ENCODE measurements at places on chromosomes 11 and 22. TPM values are rescaled to one million over a fixed set of nuclear protein-coding genes. Genes with fewer than 3 reads are reported as not detected.
A peak's percentile ranks its signal among the peaks of the same experiment; 100 is the strongest.

GRCh38 chr11:10564696-10565318, 3.7 kb downstream of the LYVE1 start:
- H3K27ac ChIP-seq = no peak overlapping the region
- no peaks in the 10 kb centered on the region for H3K4me1 ChIP-seq
- peaks cover 2% of the 10 kb centered on the region for H3K27me3 ChIP-seq
- H3K4me3 ChIP-seq = no peak overlapping the region

- peaks cover 7% of the 10 kb centered on the region for H3K27me3 ChIP-seq
- H3K4me3 ChIP-seq = no peak overlapping the region
- peaks cover 25% of the 10 kb centered on the region for H3K4me1 ChIP-seq
- peak; percentile 62 for DNase-seq
- H3K27ac ChIP-seq = no peak overlapping the region
Observed at GRCh38 chr11:66328031-66328301, 8.3 kb downstream of the RIN1 start.

DNA sequence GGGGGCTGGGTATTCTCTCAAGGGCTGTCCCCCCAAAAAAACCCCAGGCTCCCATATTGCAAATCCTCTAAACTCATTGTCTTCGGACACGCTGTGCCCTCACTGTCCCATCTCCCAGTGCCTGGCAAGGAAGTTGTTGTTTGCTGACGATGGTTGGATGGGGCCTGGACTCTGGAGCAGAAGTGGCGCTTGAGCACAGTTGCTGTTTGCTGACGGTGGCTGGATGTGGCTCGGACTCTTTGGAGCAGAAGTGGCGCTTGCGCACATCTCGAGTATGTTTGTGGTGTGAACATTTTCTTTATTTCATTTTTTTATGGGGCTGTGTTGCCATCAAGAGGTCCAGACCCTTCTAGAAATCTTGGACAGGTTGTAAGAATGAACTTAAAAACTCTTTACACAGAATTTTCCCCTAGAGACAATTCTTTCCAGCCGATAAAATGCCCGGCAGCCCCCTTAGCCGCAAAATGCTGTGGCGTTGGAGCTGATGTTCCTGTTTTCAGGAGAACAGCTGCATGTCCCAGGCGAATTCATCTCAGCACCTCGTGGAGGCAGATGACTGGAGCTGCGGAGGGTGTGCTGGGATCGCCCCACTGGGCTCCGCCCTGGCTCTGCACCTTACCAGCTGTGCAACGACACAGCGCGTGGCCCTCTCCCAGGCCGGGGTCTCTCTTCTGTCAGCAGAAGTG, 1167.4 kb downstream of the BRD1 start:
- H3K4me1 ChIP-seq = no peaks in the 10 kb centered on the region
- no peak for DNase-seq
- no peaks in the 10 kb centered on the region for H3K27me3 ChIP-seq

DNA sequence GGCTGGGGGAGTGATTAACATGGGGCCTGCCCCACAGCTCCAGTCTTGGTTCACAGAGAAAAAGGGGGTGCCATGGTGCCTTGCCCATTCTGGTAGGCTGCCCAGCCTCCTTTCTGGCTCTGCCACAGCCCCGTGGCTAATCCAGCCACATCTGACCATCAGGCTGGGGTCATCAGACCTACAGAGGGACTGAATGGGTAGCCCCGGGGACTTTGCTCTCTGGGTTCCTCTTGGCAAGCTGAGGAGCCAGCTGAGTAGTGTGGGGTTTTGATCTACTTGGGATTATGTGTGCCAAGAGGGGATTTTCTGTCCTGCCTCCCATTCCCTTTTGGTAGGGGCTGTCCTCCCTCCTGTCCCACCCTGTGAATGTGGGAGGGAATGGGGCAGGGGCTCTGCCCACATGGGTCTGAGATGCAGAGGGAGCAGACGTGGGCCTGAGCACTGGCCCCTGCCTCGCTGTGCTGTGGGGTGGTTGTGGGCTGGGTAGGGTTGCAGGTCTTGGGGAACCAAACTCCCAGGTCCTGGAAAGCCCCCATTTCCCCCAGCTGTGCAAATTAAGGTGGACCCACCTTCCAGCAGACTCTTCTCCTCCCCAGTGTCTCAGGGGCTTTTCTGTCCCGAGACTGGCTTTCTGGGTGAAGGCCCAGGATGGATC, 32.0 kb downstream of the CD82 start:
- H3K36me3 ChIP-seq = no peaks in the 10 kb centered on the region
- no peaks in the 10 kb centered on the region for H3K27me3 ChIP-seq
- peaks cover 21% of the 10 kb centered on the region for H3K4me1 ChIP-seq
- no peak for DNase-seq
- H3K27ac ChIP-seq = peak overlapping the region; percentile 48

DNA sequence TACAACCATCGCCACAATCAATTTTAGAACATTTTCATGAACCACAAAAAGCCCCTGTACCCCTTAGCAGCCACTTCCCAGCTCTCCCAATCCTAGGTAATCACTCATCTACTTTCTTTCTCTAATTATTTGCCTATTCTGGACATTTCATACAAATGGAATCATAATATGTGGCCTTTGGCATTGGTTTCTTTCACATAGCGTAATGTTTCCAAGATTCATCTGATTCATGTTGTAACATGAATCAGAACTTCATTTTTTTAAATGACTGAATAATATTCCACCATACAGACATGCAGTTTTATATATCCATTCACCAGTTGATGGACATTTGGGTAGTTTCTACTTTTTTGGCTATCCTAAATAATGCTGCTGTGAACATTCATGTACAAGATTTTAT, 56.2 kb upstream of the RCN1 start:
- peaks cover 38% of the 10 kb centered on the region for H3K27me3 ChIP-seq
- no peak for DNase-seq
- no peak overlapping the region for H3K27ac ChIP-seq
- peaks cover 23% of the 10 kb centered on the region for H3K4me1 ChIP-seq
- H3K36me3 ChIP-seq = no peaks in the 10 kb centered on the region

- H3K36me3 ChIP-seq = no peaks in the 10 kb centered on the region
- peak overlapping the region; percentile 68 for H3K4me3 ChIP-seq
- H3K27me3 ChIP-seq = no peaks in the 10 kb centered on the region
- peak overlapping the region; percentile 81 for H3K27ac ChIP-seq
- peak; percentile 87 for DNase-seq
Observed at GRCh38 chr11:62081378-62082291, 42.2 kb upstream of the INCENP start.

GRCh38 chr11:38791346-38791961, 2193.4 kb upstream of the RAG2 start:
- H3K27ac ChIP-seq = no peak overlapping the region
- no peaks in the 10 kb centered on the region for H3K36me3 ChIP-seq
- H3K4me1 ChIP-seq = no peaks in the 10 kb centered on the region

GRCh38 chr22:37229012-37229804, 14.9 kb downstream of the RAC2 start:
- DNase-seq = peak; percentile 79
- H3K27ac ChIP-seq = peak overlapping the region; percentile 100
- H3K36me3 ChIP-seq = peaks cover 20% of the 10 kb centered on the region

GRCh38 chr11:75668451-75669297, at the start of gene MAP6:
MAP6 (minus strand) TSS chr11:75669038; CDS start chr11:75668369, 669 bp downstream.
- H3K4me3 ChIP-seq = peak within 1 kb of the TSS; percentile 89
- no peak for DNase-seq
- H3K36me3 ChIP-seq = peaks cover 10% of the 10 kb centered on the region
- no peak within 1 kb of the TSS for H3K27ac ChIP-seq
- peaks cover 11% of the 10 kb centered on the region for H3K4me1 ChIP-seq
- peaks cover 48% of the 10 kb centered on the region for H3K27me3 ChIP-seq

GRCh38 chr11:134270250-134270714, 5.9 kb upstream of the GLB1L3 start:
- H3K4me3 ChIP-seq = peak overlapping the region; percentile 51
- no peaks in the 10 kb centered on the region for H3K36me3 ChIP-seq
- no peak overlapping the region for H3K27ac ChIP-seq

DNA sequence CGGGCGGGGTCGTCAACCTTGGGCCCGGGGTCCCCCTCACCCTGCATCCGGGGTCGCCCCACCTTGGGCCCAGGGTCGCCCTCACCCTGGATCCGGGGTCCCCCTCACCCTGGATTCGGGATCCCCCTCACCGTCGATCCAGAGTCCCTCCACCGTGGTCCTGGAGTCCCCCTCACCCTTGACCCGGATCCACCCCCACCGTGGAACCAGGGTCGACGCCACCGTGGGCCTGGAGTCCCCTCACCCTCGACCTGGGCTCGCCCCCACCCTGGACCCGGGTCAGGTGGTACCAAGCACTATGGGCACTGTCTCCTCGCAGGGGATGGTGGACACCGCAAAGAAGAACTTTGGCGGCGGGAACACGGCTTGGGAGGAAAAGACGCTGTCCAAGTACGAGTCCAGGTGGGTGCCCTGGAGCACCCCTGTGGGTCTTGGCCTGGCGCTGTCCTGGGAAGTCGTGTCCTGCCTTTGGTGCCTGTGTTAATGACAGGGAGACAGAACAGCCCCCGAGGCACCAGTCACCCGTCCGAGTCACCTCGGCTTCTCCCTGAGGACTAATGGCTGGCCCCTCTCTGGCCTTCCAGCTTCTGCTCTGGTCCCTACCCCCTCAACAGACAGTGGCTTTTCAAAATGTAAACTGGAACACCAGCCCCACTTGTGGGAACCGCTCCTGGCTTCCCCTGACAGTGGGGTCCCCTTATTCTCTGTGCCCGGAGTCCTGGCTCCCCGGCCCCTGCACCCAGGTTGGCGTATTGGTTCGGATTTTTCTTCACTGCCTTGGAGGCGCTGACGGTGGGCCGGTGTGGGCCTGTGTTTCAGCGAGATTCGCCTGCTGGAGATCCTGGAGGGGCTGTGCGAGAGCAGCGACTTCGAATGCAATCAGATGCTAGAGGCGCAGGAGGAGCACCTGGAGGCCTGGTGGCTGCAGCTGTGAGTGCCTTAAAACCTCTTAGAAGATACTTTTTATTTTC, 762 bp downstream of the CRELD2 start:
- H3K4me3 ChIP-seq = peak overlapping the region; percentile 79
- H3K27me3 ChIP-seq = no peaks in the 10 kb centered on the region
- peak overlapping the region; percentile 66 for H3K27ac ChIP-seq
- DNase-seq = no peak
- H3K4me1 ChIP-seq = peaks cover 11% of the 10 kb centered on the region

DNA sequence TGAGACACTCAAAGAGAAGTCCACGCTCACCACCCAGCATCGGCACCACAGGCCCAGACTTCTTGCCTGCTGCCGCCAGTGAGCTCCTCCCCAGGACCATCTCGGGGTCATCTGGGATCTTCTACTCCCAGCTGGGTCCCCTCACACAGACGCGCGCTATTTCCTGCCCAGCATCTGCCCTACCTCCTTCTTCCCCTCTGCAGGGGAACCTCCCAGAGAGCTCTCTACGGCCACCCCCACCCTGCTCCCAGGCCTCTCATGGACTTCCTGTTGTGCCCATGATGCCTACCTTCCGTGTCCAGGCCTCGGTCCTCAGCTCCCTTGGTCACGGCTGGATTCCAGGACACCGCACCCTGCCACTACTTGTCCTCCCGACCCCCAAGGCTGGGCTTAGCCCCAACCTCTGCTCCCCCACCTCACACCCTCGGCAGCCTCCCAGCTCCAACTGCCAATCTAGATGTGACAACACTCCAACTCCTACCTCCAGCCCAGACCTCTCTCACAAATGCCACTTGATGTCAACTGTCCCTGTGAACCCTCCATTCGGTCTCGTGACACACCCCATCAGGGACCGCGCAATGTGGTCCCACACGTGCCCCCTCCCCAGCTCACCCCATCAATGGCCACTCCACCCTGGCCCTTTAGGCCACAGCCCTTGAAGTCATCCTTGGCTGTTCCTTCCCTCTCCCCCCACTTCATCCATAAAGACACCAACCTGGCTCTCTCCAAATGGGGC, 45.3 kb downstream of the SGSM3 start:
- peak overlapping the region; percentile 91 for H3K27ac ChIP-seq
- DNase-seq = peak; percentile 60
- H3K27me3 ChIP-seq = no peaks in the 10 kb centered on the region
- H3K4me1 ChIP-seq = peaks cover 26% of the 10 kb centered on the region
- peaks cover 13% of the 10 kb centered on the region for H3K36me3 ChIP-seq

GRCh38 chr11:63745304-63746170, 23.0 kb downstream of the ZFTA start:
- no peak overlapping the region for H3K27ac ChIP-seq
- no peaks in the 10 kb centered on the region for H3K27me3 ChIP-seq
- no peaks in the 10 kb centered on the region for H3K4me1 ChIP-seq
- no peaks in the 10 kb centered on the region for H3K36me3 ChIP-seq
- no peak for DNase-seq

DNA sequence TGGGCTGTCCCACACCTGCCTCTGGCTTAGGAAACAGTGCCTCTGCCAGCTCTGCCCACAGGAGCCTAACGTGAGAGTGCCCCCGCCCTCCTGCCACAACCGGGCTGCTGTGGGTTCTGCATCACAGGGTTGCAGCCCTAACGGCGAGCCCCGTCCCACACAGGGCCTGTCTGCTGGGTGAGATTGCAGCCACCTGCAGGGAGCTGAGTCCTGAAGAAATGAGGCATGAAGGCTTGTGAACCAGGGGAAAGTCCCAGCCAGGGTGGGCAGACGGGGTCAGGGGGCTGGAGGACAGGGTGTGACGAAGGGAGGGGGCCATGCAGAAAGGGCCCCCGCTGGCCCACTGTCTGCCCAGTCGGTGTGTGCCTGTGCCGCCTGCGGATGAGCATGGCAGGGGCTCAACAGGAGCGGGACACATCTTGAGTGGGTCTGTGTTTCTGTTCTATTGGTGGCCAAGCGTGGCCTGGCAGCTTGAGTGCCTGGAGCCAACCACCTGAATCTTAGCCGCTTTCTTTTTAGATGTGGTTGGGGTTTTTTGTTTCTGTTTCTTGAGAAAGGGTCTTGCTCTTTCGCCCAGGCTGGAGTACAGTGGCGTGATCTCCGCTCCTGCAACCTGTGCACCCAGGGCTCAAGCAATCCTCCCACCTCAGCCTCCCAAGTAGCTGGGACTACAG, 38.9 kb downstream of the CTTN start:
- peaks cover 4% of the 10 kb centered on the region for H3K4me1 ChIP-seq
- no peak overlapping the region for H3K27ac ChIP-seq
- H3K36me3 ChIP-seq = no peaks in the 10 kb centered on the region
- H3K4me3 ChIP-seq = no peak overlapping the region
- DNase-seq = no peak

DNA sequence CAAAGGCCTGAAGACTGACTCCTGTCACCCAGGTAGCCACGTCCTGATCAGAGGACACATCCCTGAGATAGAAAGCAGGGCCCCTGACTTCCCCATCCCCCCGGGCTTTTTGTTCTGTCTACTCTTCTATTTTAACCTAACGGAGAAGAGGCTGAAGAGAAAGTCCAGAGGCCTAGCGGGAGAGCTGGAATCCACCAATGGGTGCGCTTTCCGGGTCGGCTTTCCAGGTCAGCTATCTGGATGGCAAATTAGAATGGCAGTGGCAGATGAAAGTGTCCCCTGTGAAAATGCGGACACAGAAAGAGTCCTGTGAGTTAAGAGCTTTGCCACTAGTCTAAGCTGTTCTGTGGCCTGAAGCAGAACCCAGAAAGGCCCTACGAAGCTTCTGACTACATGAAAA, 13.1 kb upstream of the SERPING1 start:
- no peak for DNase-seq
- no peaks in the 10 kb centered on the region for H3K36me3 ChIP-seq
- no peaks in the 10 kb centered on the region for H3K4me1 ChIP-seq
- H3K27ac ChIP-seq = no peak overlapping the region
- no peaks in the 10 kb centered on the region for H3K27me3 ChIP-seq
- no peak overlapping the region for H3K4me3 ChIP-seq

Gene MGAT3
- total RNA-seq = 2.6 TPM

Gene HBB
- total RNA-seq = not detected

Gene RBMXL2
- total RNA-seq = not detected

Gene FOLR3
- total RNA-seq = not detected

Gene OSBP2
- total RNA-seq = 1.7 TPM

Gene DUSP8
- 5.4 TPM for total RNA-seq

Gene TRIM49
- total RNA-seq = not detected

Data from natural killer cell treated with Interleukin-12 subunit alpha and Interleukin-12 subunit beta and Interleukin-15 and Interleukin-18, amount 100 ng/mL, for 72 hours (primary cell).